Activated T-cell treated with anti-CD3 and anti-CD28 coated beads, Interleukin-2, amount 50 U/mL, for 72 hours (primary cell): ENCODE measurements at places on chromosomes 4 and X.

GRCh38 chrX:128106630-128107029, 54.4 kb upstream of the ACTRT1 start:
- no peak overlapping the region for H3K4me3 ChIP-seq
- DNase-seq, result no peak
- H3K27ac ChIP-seq, result no peak overlapping the region
- H3K27me3 ChIP-seq, result no peaks in the 10 kb centered on the region

DNA sequence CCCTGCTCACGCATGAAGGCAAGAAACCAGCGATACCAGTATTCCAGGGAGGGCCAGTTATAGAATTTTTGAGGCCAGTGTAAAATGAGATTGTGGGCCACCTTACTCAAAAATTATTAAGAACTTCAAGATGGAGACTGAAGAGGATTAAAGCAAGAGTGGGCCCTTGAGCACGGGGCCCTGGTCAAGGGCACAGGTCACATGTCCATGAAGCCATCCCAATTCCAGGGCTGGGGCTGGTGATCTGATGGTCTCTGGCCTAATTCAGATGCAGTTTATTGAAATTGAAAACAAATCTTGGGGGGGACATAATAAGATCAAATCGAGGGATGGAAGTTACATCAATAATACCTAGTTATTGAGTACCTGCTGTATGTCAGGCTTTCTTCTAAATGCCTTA, 58.3 kb downstream of the SMIM20 start:
- peaks cover 39% of the 10 kb centered on the region for H3K27me3 ChIP-seq
- DNase-seq, result no peak
- no peak overlapping the region for H3K4me3 ChIP-seq
- H3K27ac ChIP-seq, result no peak overlapping the region
- peaks cover 1% of the 10 kb centered on the region for H3K36me3 ChIP-seq

- no peaks in the 10 kb centered on the region for H3K4me1 ChIP-seq
- H3K4me3 ChIP-seq, result no peak overlapping the region
- no peak overlapping the region for H3K27ac ChIP-seq
- DNase-seq, result no peak
- H3K27me3 ChIP-seq, result no peaks in the 10 kb centered on the region
Observed at GRCh38 chr4:126957556-126957955, 675.2 kb upstream of the INTU start.

GRCh38 chr4:7722766-7723387, 216.8 kb downstream of the AFAP1 start:
- H3K27me3 ChIP-seq, result peaks cover 12% of the 10 kb centered on the region
- H3K27ac ChIP-seq, result no peak overlapping the region
- no peak for DNase-seq
- H3K4me1 ChIP-seq, result no peaks in the 10 kb centered on the region
- peaks cover 4% of the 10 kb centered on the region for H3K36me3 ChIP-seq
- H3K4me3 ChIP-seq, result no peak overlapping the region
